A549 (cell line): ENCODE measurements at places on chromosomes 5 and 9. TPM values are rescaled to one million over a fixed set of nuclear protein-coding genes. Genes with fewer than 3 reads are reported as not detected.

The LHX6 gene
- polyA plus RNA-seq, result 0.14 to 0.38 TPM (median 0.20 TPM) in 3 replicates

The RFESD gene
- polyA plus RNA-seq, result 1.6 to 2.1 TPM (median 2.0 TPM) in 3 replicates

The SPINK4 gene
- polyA plus RNA-seq, result not detected in 3 replicates

The FRMD3 gene
- 3.0 to 3.3 TPM (median 3.2 TPM) in 3 replicates for polyA plus RNA-seq

The GABRA6 gene
- not detected in 3 replicates for polyA plus RNA-seq
